ENCODE measurements at places on chromosomes 4 and X.

DNA sequence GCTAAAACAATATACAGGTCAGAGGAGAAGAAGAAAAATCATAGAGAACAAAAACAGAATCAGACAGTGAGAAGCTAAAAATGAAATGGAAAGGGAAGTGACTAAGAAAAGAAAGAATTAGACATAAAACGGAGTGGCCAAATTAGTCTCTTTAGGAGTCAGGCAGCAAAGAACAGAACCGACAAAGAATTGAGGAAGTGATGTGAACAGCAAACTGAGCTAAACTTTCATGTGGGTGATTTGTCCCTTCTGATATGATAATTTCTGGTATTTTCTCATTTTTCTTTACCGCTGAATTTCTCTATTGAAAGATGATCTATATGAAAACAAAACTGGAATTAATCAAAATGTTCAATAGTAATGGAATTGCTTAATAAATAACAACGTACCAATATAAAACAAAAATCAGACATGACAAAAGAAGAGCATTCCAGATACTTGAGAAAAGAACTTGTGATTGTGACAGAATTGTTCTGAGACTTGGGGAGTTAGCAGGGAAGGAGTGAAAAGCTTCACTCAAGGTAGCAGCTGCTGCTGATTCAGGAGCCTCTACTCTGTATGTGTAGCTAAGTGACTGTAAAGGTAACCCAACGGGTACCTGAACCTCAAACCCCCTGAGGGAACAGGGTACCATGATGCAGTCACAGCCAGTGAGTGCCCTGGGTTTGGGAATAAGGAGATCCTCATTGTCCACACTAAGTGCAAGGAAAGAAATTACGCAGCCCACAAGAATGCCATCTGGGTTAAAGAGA is 8.8 kb downstream of the TAPT1 start:
- no peak for DNase-seq

DNA sequence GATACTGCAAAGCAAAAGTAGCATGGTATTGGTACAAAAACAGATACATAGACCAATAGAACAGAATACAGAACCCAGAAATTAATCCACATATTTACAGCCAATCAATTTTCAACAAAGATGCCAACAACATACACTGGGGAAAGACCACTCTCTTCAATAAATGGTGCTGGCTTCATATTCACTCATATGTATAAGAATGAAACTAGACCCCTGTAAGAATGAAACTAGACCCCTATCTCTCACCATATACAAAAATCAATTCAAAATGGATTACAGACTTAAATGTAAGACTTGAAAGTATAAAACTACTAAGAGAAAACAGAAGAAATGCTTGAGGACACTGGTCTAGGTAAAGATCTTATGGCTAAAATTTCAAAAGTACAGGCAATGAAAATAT is 19.3 kb downstream of the TLR6 start:
- no peak for DNase-seq

DNA sequence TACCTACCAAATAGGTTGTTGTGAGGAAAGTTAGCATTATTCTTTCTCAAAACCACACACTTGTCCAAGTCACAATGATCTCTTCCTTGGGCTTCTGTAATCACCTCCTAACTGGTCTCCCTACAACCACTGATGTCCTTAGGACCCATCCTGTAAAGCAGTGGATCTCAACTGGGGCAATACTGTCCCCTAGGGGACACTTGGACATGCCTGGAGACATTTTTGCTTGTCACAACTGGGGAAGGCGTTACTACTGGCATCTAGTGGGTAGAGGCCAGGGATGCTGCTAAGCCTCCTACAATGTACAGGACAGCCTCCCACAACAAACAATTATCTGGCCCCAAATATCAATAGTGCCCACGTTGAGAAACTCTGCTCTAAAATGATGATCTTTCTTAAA is 118.7 kb upstream of the AP1S2 start:
- peak; percentile 15 for DNase-seq

DNA sequence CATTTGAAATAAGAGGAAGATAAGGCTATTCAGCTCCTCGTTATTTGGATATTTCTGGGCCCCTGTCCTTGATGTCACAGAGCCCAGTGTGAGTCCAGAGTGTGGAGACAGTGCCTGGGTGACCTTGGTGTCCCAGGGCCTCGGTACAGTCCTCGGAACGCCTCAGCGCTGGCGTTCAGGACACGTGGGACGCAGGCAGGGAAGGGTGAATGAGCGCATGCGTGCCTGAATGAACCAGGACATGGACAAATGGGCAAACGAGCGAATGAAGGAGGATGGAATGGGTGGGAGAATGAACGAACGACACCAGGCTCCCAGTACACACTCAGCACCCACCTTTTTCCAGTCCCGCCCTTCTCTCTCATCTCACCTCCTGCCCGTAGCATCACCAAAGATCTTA is 44.2 kb downstream of the EVC start:
- no peak for DNase-seq

DNA sequence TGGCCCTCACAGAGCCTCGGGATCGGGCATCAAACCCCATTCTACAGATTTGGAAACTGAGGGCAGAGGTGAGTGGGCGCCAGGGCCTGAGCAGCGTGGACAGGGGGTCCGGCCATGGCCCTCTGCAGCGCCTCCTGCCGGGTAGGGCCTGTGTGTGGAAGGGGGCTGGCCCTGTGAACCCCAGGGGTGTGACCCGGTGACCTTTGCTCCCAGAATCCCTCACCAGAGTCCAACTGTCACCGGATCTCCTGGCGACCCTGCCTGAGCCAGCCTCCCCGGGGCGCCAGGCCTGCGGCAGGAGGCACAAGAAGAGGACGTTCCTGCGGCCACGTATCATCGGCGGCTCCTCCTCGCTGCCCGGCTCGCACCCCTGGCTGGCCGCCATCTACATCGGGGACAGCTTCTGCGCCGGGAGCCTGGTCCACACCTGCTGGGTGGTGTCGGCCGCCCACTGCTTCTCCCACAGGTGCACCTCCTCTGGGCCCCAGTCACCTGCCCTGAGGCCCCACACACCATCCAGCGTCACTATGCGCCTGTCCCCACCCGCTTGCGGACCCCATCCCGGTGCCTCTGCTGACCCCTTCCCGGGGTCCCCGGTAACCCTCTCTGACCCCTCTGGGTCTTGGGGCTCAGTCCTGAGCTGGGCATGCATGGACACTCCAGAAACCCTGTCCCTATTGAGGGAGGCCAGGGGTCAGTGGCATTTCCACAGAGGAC is 4.2 kb downstream of the HGFAC start:
- no peak for DNase-seq

All from RCC 7860 (cell line).